ENCODE measurements at places on chromosomes 13 and 19. TPM values are rescaled to one million over a fixed set of nuclear protein-coding genes. Genes with fewer than 3 reads are reported as not detected.

- no peak for DNase-seq
Observed at GRCh38 chr13:49454388-49455006, 10.4 kb downstream of the SETDB2 start.

DNA sequence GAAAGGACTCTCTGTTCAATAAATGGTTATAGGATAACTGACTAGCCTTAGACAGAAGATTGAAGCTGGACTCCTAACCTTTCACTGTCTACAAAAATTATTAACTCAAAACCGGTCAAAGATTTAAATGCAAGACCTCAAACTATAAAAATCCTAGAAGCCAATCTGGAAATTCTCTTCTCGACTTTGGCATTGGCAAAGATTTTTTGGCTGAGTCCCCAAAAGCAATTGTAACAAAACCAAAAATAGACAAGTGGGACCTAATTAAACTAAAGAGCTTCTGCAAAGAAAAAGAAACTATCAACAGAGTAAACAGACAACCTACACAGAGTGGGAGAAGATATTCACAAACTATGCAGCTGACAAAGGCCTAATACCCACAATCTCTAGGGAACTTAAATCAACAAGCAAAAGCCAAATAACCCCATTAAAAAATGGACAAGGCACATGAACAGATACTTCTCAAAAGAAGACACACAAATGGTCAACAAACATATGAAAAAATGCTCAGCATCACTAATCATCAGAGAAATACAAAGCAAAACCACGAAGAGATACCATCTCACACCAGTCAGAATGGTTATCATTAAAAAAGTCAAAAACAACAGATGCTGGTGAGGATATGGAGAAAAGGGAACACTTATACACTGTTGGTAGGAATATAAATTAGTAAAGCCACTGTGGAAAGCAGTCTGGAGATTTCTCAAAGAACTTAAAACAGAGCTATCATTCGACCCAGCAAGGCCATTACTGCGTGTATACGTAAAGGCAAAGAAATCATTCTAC is 266.3 kb downstream of the DNAJC15 start:
- DNase-seq: no peak

GRCh38 chr19:18596752-18597157 is 8.2 kb downstream of the REX1BD start:
- peak; percentile 68 for DNase-seq

DNA sequence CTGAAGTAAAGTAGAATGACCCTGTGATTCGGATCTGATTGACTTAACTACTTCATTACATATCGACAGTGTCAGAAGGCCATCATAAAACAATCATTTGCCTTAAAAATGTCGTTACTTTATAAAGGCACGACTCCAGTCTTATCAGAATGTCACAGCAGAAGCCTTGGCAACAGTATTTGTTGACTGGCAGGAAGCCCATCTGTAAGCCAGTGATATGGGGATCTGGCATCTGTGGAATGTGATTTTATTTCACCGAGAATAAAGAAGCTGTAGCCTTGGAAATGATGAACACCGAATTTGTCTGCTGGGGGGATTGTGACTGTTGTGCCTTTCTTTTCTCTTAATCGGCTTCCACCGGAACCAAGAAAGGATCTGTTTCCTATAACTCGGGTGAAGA is 362.5 kb downstream of the TDRD3 start:
- no peak for DNase-seq

- no peak for DNase-seq
Observed at GRCh38 chr13:33245505-33246158, 39.9 kb downstream of the STARD13 start.

DNA sequence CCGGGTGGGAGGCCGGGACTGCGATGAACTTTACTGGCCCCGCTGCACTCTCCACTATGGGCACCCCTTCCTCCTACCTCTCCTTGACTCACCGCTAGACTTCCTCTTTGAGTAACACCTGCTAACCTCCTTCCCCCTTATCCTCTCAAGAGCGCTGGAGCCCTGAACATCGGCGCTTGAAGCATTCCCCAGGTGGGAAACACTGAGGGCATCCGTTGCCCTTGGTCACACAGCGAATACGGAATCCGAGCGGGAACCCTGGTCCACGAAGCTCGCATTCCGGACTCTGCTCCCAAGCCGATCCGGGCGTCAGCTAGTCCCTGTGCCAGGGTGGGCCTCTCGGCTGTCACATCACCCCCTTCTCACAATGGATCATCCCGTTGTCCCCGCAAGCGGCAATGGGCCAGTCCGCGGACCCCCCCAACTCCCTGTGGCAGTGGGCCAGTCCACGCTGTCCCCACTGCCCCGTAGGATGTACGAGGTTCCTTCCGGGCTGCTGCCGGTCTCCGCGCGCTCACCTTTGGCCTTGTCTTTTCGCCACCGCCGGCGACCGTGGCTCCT is 4.2 kb downstream of the LIPE start:
- DNase-seq: no peak

DNA sequence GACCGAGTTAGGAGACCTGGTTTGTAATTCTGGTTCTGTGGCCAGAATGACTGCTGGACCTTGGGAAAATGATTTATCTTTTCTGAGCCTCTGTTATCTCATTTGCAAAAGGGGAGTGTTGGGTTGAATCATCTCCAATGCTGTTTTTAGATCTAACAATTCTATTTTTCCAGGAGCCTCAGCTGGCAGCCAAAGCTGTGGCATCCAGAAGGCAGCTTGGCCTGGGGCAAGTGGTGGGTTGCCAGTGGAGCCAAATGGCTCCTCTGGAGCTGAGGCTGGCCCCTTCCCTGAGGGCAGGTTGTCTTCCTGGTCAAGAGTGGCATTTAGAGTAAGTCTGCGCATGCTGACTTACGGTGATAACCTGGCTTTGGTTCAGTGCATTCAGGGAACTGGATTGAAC is 21.3 kb downstream of the B3GLCT start:
- DNase-seq: peak; percentile 31

GRCh38 chr13:21256351-21256761 is 79.9 kb downstream of the MRPL57 start:
- no peak for DNase-seq

- DNase-seq: no peak
Observed at GRCh38 chr13:101838323-101838722, 385.8 kb downstream of the ITGBL1 start.

- no peak for DNase-seq
Observed at GRCh38 chr19:31499281-31500196, 150.3 kb upstream of the TSHZ3 start.

- DNase-seq: no peak
Observed at GRCh38 chr13:50707628-50708027, 135.9 kb downstream of the DLEU7 start.

GRCh38 chr19:47309038-47309437 is 623 bp upstream of the C5AR1 start:
- DNase-seq: no peak

DNA sequence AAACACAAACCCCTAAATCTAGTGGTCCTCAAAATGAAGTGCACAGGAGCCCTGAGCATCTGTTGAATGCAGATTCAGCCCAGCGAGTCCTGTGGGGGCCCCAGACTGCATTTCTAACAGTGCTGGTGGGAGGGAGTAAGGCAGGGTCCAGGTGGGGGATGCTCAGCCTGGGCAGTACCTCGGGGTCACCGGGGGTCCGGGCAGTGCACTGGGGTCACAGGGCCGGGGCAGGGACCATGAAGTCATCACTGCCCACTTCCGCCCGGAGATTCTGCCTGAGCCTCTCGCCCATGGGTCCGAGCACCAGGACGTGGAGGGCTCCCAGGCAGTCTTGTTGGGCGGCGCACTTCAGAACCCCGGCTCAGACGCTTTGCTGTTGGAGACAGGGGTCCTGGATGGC is 838 bp upstream of the ATP4B start:
- DNase-seq: no peak

GRCh38 chr13:62320129-62321108 is 904.8 kb upstream of the PCDH20 start:
- DNase-seq: no peak

- no peak for DNase-seq
Observed at GRCh38 chr13:44072536-44072935, 192.8 kb downstream of the LACC1 start.

DNA sequence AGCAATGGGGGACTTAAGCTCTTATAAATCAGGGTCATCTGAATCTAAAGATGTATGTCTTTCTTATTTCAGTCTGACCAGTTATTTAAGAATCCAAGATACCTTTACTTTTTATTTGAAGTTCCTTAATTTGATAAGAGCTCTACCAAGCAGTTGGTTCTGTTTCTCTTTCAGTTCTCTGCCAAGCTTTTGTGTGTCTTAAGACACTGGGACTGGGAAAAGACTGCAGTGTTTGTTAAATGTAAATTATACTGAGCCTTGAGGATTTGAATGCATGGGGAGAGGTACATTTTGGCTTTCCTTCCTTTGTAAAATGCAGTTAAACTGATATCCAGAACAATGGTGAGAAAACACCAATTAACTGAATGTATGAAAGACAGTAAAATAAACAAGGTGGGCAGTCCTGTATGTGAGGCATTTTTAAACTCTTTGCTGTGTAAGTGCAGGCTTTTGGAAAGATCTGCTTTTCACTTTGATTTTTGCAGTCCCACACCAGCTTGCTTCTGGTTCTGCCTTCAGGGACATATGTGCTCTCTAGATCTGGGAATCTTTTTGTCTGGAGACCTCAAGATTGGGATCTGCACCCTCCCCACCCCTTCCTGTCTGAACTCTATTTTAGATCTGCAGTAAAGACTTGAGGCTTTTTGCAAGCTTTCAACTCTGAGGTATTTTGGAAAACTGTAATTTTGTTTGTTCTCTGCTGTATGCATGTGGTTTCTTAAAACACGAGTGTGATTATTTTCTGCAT is 77.6 kb downstream of the LRCH1 start:
- DNase-seq: no peak

GRCh38 chr13:60311527-60311926 is 85.5 kb upstream of the TDRD3 start:
- DNase-seq: no peak

DNA sequence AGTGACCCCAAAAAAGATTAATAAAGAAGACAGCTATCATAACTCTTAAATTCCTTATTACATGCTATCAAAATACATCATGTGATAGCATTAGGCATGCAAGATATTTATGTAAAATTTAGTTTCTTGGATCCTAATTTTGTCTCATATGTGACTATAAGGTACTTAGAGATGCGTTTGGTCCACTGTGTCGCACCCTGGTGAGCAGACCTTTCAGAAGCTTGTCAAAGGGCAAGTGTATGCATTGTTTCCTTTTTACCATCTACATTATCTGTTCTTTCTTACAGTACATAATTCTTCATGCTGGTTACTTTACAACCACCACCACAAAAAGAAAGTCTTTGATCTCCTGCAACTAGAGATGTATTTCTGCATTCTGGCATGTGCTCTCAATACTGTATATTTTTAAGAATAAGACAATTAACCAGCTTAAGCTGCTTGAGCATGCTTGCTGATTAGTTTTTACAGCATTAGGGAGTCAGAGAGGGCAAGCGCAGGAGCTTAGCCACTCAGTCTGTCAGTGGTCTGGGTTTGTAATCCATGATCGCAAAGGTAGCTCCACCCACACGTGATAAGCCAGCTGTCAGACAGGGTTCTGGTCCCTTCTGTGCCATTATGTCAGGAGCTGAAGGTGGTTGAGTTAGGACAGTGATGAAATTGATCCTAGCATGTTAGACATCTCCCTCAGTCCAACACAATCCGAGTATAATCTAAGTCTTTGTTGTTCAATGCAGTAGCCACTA is 500.9 kb downstream of the MYO16 start:
- no peak for DNase-seq

GRCh38 chr13:79187917-79188690 is 218.0 kb downstream of the RBM26 start:
- no peak for DNase-seq

- DNase-seq: no peak
Observed at GRCh38 chr19:57280962-57281400, 696 bp downstream of the ZNF460 start.

GRCh38 chr19:50723069-50723468 is at the start of gene CLEC11A:
TSS of gene CLEC11A (plus strand) at chr19:50723364. CDS start at chr19:50723526, 162 bp downstream.
- DNase-seq: peak; percentile 75

DNA sequence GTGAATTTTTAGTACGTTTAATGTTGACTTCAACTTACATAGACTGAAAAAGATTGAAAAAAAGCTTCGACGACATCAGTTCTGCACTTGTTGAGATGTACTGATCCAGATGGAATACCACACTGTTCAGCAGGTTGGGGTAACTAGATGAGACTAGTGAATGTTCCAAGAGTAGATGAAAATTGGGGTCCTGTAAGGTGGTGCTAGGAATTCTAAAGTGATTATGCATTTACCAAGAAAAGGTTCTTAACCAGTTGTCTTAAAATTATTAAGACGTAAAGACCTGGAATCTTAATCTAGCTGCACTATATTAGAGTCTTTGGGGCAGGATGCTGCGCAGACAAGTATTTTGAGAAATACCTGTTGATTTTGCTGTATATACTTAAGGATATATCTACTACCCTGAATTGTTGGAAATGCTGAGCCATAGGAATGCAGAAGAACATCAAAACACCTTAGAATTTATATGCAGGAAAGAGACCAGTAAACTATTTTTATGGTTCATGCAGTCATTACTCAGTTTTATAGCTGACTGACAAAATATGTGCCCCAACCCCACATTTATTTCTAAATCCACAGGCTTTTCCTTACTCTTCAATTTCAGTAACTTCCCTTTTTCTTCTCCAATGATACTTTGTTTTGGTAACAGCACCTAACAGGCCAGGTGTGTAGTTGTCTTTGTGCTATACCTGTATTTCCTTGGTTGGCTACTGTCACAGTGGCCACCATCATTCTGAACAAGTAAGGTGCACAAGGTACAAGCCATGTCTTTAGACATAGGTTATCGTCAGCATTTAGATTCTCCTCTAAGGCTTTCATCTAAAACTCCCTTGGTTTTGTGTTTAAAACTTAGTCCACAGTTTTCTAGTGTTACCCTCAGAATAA is 8.6 kb downstream of the MIR17HG start:
- DNase-seq: no peak

GRCh38 chr13:52994865-52995264 is 33.7 kb upstream of the OLFM4 start:
- no peak for DNase-seq

DNA sequence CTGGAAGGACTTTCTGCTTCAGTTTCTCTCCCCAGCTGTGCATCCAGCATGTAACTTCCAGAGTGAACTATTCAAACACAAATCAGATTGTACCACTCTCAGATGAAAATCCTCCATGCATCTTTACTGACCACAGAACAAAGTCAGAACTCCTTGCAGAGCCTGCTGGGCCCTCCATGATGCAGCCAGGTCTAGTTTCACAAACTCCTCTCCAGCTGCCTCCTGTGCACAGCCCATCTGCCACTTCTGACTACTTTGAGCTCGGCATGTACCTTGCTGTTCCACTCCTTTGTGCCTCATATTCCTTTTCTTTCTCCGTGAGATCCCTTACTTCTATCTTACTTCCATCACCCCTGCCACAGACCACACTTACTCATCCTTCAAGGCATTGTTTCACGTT is 31.4 kb downstream of the NALCN start:
- DNase-seq: no peak

MTRF1 gene
- 12.4 TPM for total RNA-seq

CILP2 gene
- total RNA-seq: 0.32 TPM

SULT2B1 gene
- total RNA-seq: 0.71 TPM

KCTD4 gene
- total RNA-seq: not detected

OVOL3 gene
- total RNA-seq: not detected

OXGR1 gene
- 0.13 TPM for total RNA-seq

SPTBN4 gene
- 4.8 TPM for total RNA-seq

OR7C2 gene
- not detected for total RNA-seq

LRRC4B gene
- 2.9 TPM for total RNA-seq

LILRB4 gene
- total RNA-seq: 5.7 TPM

C19orf67 gene
- not detected for total RNA-seq

KCNN1 gene
- 1.8 TPM for total RNA-seq

CNFN gene
- not detected for total RNA-seq

Measured in left cardiac atrium (tissue), 4 donors.